Fibroblast of upper back skin (primary cell): ENCODE measurements at places on chromosomes 5 and 9.

GRCh38 chr5:171630350-171631065 is 155.1 kb upstream of the SMIM23 start:
- DNase-seq: no peak

DNA sequence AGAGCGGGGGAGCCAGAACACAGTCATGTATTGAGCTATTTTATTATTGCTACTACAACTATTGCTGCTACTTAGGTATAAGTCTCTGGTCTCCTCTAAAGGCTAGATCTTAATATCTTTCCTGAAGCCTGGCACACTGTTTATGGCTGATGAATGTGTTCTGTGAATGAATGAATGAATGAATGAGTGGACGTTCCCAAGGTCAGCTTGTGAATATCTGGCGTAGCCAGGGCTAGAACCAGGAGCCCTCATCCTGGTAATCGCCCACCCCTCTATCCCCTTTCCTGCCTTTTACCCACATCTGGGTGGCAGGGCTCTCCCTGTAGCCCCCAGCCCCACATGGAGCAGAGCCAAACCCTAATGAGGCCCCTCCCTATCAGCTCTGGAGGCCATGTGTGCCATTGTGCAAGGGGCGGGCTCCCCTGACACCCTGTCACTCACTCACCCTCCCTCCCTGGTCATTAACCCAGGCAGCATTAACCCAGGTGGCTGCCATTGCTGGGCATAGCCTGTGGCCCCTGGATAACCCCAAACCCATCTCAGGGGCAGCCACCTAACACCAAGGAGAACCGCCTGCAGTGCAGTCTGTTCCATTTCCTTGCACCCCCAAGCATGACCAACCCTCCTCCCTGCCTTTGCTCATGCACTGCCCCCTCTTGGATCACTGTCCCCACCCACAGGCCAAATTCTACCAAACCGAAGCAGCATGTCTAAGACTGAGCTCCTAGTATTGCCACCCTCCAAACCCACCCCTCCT is 2.0 kb upstream of the AKNA start:
- DNase-seq: no peak

GRCh38 chr9:93947409-93948070 is 7.6 kb downstream of the BARX1 start:
- no peak for DNase-seq

GRCh38 chr5:14292766-14293658 is 149.9 kb downstream of the TRIO start:
- DNase-seq: no peak

- peak; percentile 78 for DNase-seq
Observed at GRCh38 chr5:36692791-36693763, 86.7 kb downstream of the SLC1A3 start.

DNA sequence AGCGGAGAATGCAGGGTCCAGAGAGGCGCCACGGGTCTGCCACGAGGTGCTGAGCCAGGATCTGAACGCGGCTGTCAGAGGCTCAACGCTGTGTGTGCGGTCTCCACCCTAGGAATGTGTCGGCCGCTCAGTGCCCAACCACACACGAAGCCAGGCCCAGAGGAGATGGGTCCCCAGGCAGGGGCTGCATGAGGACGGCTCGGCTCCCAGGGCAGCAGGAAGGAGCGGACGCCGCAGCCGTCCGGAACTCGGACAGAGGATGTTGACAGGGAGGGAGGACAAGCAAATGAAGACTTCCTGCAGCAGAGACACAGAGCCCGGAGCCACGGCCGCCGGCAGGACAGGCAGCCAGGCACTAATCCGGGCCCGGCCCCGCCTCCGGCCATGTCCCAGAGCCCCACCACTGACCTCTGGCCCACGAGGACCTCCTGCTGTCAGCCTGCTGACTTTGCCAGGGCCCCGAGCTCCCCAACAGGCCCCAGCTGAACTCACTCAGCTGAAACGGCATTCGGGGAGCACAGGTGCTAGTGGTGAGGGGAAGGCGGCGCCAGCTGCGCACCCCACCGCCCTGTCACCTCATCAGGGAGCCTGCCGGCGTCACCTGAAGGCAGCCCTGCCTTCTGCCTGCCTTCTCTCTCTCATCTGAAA is 12.7 kb downstream of the VAV2 start:
- peak; percentile 39 for DNase-seq

DNA sequence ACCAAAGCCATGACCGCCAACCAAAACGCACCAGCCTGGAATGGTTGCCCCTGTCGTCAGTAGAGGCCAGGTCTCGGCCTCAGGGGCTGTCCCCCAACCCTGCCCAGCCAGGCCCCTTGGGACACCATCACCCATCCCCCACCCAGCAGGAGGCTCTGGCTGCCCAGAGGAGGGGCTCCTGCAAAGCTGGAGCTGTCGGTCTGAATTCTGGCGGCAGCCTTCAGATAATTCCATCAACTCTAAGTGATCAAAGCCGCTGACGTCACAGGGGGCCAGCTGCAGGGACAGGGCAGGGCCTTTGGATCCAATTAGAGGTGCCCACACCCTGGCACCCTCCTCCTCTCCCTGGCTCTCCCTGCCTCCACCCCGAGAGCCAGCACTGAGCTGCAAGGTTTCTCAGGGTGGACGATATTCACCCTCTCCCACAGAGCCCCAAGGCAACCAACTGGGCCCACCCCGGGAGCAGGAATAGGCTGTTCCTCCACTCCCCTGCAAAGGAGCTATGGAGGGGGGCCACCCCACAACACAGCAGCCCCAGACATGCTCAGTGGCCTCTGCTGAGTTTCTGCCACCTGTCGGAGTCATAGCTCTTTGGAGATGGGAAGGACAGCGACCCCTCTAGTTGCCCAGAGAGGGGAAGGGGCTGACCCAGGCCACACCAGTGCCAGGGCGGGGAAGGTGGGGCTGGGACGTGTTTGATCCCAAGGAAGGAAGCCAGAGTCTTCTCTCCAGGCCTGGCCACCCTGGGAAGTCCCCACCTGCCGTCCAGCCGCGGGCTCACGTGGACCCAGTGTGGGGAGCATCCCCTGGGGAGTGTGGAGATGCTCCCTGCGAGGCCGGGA is 78.4 kb downstream of the NTNG2 start:
- DNase-seq: no peak

GRCh38 chr5:127892467-127893207 is 189.4 kb downstream of the CCDC192 start:
- DNase-seq: peak; percentile 87

GRCh38 chr5:90844931-90845330 is 286.3 kb downstream of the ADGRV1 start:
- no peak for DNase-seq

- no peak for DNase-seq
Observed at GRCh38 chr5:141001446-141001843, 35.2 kb downstream of the PCDHAC2 start.

GRCh38 chr5:17663182-17663581 is 28.9 kb downstream of the TAF11L14 start:
- no peak for DNase-seq

DNA sequence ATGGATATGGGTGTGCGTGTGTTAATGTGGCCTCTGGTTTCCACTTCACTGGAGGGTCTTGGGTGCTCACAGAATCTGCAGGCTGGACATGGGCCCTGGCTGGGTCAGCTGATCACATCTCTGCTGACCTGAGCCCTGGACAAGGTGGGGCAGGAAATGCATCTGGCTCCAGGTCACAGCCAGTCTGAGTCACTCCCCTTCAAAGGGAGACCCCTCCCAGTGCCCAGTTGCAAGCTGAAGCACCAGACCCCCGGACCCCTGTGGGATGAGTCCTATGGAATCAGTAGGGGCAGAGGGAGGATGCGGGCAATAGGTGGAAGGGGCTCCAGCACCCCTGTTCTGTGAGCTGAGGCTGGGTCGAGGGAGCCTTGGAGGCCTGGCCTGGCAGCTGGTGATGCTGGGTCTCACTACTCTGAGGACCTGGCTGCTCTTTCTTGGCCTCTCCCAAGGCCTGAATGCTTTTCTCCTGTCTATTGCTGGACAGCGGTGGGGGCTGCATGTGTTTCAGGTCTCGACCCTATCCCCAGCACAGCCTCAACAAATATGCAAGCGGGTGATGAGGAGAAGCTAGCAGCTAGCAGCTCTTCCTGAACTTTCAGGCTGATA is 54.5 kb downstream of the PHF2 start:
- DNase-seq: no peak

DNA sequence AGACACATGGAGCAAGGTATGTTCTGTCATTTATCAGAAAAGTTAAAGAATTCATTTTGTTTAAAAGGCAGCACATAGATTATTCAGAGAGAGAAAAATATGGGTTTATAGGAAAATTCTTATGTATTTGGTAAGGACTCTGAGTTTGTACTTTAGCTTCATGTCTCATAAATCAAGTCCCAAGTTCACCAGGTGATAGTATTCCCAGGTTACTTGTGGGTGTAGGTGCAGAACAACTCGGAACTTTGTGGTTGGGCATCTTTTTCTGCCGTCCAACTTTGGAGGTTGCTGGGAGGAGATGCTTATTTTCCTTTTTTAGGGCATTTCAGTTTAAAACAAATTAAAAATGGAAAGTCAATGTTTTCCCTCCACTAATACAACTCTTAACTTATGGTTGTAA is 269.8 kb upstream of the DMRT1 start:
- DNase-seq: no peak

- no peak for DNase-seq
Observed at GRCh38 chr5:134000091-134000511, 4.7 kb downstream of the VDAC1 start.

GRCh38 chr9:88852794-88853193 is 138.5 kb upstream of the S1PR3 start:
- DNase-seq: peak; percentile 90

DNA sequence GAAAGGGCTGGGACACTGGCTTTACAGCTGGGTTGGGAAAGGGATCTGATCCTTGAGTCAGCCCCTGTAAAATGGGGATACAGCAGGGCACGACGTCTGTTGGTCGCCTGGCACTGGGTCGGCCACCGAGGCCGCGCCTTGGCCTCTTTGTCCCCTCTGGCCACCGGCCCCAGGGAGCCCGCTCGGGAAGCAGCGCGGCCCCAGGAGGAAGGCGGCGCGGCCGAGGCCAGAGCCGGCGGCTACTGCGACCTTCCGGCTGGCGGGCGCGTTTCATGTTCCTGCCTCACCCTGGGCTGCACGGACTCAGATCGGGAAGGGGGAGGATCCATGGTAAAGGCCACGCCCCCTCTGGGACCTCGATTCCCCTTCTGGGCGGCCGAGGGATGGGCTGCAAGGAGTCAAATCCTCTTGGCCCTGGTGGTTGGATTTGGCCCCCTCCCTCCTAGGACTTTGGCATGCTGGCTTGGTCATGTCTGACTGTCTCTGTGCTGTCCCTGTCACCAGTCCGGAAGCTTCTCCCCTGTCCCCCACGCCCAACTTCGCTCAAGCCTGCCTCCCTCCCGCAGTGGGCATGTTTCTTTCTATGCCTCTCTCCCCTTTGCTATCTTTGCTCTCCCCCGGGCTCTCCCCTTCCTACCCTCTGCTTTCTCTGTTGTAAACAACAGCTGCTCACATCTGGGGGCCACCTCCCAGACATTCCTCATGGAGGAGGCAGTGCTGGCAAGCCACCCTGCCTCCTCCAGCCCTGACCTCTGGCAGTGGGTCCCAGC is 25.8 kb downstream of the FPGS start:
- DNase-seq: peak; percentile 52

DNA sequence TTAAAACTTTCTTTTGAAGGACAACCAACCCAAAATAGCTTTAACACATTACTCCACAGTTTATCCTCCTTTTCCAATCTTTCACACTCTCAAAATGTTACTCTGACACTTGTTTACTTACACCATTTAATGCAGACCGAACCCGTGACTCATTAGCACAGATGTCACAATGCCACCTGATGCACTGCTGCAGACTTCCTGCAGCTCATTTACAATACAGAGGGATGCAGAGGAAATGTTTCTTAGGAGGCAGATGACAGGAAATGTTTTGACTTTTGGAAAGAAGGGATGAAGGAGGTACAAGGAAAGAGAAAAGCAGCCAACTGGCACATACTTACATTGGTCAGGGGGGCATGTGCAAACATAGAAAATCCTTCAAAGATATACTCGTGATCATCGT is 39.0 kb downstream of the DROSHA start:
- DNase-seq: no peak

- DNase-seq: peak; percentile 63
Observed at GRCh38 chr9:120137186-120137840, 442.7 kb downstream of the CDK5RAP2 start.

DNA sequence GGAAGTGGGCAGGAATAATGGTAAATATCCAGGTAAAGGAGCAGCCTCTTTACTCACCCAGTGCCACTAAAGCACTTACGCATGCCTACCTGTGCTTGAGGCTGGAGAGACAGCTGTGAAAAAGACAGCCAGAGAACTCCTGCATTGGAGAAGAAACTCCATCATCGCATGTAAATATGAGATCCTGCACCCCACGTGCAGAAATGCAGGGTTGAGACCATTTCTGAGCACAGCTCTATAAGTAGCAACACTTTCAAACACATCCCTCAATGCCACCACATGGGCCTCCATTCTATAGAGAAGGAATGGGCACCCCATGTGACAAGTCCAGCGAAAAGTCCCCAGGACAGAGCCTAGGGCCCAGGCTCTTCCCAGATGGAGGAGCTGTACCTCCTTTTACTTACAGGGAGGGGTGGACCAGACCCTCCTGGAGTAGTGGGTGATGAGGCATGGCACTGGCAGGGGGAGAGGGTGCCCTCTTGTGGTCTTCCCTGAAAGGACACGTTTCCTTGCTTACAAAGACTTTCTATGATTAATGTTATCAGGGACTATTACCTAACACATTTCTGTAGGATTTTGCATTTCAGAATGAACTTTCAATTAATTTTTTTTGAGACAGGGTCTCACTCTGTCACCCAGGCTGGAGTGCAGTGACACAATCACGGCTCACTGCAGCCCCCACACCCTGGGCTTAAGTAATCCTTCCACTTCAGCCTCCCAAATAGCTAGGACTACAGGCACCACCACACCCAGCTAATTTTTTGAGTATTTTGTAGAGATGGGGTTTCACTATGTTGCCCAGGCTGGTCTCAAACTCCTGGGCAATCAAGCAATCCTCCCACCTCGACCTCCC is 55.3 kb upstream of the IL17B start:
- DNase-seq: peak; percentile 89

DNA sequence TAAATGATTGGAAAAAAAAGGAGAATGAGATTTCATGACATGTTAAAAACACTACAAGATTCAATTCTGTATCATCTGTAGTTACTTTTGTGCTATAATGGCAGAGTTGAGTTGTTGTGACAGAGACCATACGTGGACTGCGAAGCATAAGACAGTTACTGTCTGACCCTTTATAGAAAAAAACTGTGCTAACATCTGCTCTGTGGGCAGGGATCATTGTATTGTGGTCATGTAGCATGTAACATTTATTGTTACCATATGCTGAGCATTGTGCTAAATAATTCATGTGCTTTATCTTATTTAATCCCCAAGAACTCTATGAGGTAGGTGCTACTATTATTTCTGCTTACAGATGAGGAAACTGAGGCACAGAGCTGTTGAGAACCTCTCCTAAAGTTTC is 147.3 kb upstream of the HMHB1 start:
- DNase-seq: peak; percentile 67

DNA sequence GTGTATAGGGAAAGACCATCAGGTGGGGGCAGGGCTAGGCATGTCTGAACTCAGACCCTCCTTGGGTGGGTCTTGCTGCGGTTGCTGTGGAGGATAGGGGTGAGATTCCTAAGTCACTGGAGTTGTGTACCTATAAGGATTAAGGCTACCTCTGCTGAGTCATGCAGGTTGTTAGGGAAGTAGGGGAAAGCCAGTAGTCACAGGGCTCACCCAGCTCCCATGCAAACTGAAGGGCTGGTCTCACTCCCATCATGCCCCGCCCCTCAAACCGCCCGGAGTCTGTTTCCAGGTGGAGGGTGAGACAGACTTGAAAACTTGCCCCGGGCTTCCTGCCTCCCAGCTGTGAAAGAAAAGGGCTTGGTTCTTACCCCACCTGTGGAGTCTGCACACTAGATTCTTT is 161.8 kb downstream of the CAVIN4 start:
- no peak for DNase-seq

- peak; percentile 52 for DNase-seq
Observed at GRCh38 chr5:34519489-34520220, 136.5 kb upstream of the RAI14 start.

GRCh38 chr5:148090773-148091250 is 27.0 kb downstream of the SPINK5 start:
- DNase-seq: no peak
